ENCODE measurements at places on chromosomes 5 and 9.
A peak's percentile ranks its signal among the peaks of the same experiment; 100 is the strongest.

- DNase-seq = no peak
Observed at GRCh38 chr5:62640446-62640845, 61.8 kb downstream of the LRRC70 start.

- no peak for DNase-seq
Observed at GRCh38 chr9:21995666-21996398, 1.2 kb downstream of the CDKN2B-AS1 start.

- DNase-seq = no peak
Observed at GRCh38 chr9:7129391-7129790, 371.6 kb downstream of the KDM4C start.

DNA sequence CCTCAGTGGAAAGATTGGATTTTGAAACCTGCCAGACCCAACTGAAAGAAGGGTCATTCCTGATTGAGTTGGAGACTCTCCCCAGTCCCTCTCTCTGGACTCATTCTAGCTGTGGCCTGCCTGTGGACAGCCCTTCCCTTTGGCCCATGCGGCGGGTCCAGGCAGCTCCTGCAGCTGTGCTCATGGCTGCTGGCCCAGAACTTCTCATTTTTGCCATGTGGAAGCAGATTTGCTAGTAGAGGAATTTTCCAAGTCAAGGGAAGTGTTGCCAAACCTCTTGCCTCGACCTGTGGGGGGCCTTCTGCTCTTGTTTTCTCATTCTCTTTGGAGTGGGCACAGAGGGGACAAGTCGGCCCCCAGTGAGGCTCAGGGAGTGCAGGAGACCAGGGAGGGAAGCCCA, 89.2 kb downstream of the ANKRD33B start:
- DNase-seq = peak; percentile 40

- DNase-seq = no peak
Observed at GRCh38 chr9:95079461-95079860, 238.0 kb downstream of the FANCC start.

- peak; percentile 60 for DNase-seq
Observed at GRCh38 chr5:67301285-67301903, 104.8 kb upstream of the CD180 start.

DNA sequence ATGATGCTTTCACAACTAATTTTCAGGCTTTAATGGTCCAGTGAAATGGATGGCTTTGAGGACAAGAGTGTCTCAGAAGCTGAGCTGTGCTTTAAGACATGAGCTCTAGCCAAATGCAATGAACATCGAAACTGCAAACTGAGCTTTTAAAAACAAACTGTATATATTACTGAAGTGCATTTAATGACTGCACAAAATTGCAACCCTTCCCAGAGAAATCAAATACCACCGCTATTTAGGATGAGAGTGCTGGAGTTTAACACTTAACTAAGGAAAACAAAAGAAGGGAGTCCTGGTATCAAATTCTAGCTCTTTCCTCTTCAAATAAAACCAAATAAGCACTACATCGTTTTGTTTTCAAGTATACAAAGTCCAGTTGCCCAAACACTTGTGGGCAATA, 163.9 kb downstream of the SLF1 start:
- no peak for DNase-seq

GRCh38 chr5:38286002-38286401, 27.6 kb downstream of the EGFLAM start:
- no peak for DNase-seq

GRCh38 chr9:132749306-132749705, 79.0 kb downstream of the GTF3C4 start:
- DNase-seq = no peak

- no peak for DNase-seq
Observed at GRCh38 chr9:69820955-69821788, 555 bp downstream of the CFAP95 start.

DNA sequence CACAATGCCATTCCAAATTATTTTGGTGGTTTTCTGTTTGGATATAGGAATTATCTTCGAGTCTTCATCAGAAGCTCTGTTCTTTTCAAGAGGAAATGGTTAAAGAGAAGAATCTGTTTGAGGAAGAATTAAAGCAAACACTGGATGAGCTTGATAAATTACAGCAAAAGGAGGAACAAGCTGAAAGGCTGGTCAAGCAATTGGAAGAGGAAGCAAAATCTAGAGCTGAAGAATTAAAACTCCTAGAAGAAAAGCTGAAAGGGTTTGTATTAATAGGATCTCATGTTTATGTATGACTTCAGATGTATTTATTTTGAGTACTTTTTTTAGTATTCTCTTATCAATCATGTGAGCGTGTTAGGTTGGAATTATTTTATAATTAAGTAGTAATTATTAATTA, 15.0 kb downstream of the HMMR start:
- no peak for DNase-seq

All from forelimb muscle (tissue), 1 donor.